ENCODE measurements at places on chromosomes 5 and 9.

- DNase-seq = no peak
These were observed 100.5 kb upstream of the FGF10 start for GRCh38 chr5:44489759-44490158.

- no peak for DNase-seq
These were observed 1.1 kb upstream of the SNCAIP start for GRCh38 chr5:122310889-122311288.

GRCh38 chr9:117424291-117424690 is 9.4 kb upstream of the ASTN2 start:
- DNase-seq = no peak

GRCh38 chr5:83015676-83016075 is 61.5 kb downstream of the TMEM167A start:
- no peak for DNase-seq

DNA sequence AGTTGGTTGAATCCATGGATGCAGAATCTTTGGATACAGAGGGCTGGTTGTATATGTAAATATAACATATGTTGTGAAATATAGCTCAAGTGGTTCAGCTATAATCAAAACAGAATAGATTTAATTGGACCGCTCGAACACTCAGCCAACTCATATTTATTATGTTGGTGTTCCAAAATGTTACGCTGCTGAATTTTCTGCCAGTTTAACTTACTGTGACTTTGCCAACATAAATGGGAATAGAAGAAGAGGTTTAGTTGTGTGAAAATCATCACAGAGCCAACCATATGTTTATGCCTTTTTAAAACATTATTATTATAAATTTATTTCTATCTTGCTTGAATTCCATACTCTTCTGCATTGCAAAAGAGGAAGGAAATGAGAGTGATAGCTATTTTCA is 178.2 kb upstream of the FBXL7 start:
- DNase-seq = no peak

DNA sequence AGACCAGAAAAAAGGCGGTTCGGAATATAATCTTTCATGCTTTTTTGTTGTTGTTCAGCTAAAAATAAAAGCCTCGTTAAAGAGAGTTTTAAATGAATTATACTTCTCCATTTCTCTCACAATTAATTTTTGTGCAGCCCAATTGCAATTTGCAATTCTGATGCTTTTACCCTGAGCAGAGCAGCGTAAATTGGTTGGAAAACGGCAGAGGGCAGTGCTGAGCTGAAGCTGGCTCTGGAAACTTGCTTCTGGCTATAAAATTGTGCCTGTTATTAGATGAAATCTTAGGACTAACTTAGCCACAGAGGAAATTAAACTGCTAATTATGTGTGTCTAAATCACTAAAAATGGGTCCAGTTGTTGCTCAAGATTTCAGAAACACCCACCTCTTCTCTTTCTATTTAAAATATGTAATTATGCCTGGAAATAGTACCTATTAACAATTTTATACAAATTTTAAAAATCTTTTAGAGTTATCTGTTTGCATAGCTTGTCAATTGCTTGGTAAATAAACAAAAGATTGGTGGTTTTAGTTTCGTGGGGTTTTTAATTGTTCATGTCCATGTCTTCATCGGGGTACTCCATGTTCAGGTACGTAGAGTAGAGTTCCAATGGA is 441.8 kb upstream of the TLE4 start:
- DNase-seq = no peak

- no peak for DNase-seq
These were observed 945 bp downstream of the BTF3 start for GRCh38 chr5:73499187-73499586.

DNA sequence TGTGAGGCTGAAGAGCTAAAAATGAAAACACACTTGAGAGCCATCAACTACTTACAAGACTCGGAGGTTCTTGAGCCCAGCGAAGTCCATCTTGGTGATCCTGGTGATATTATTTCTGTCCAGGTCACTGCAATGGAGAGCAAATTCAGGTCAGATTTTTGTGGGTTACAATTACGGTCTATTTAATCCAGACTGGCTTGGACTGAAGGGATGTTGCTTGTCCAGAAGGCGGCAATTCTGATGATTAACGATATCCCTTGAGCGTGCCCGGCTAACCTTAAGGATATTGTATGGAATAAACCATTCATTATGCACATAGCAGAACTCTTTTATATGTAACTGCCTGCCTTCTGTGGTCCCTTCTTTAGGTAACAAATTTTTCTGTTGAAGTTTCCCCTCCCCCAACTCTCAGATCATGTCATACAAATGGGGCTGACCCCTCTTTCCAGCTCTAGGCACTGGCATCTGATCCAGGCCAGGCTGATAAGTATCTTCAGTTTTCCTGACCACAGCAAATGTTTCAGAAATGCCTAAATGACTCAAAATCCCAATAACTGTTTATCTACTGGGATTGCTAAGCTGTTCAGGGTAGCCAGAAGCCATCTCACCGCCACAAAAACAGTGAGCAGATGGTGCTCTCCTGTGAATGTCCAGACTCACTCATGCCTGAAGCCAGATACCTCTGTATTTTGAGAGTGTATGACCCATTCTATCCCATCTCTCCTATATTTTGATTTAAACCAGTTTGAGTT is 49.4 kb downstream of the SLIT3 start:
- DNase-seq = no peak

DNA sequence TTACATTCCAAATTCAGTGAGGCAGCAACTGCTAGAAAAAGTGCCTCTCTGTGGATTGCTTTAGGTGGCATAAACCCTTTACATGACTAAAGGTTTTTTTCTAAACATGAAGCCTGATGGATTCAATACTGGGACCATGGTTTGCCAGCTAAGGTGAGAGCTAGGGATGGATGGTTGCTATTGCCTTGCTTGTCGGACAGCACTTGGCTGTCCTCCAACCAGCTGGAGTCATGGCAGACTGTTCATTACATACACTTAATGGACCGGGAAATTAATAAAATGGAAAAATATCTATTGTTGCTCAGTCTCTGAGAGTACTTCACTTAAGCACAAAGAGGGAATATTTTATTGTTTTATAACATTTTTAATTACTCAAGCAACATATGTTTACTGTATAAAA is 116.9 kb upstream of the TRPC7 start:
- no peak for DNase-seq

GRCh38 chr5:61817472-61818326 is 485.6 kb downstream of the ZSWIM6 start:
- no peak for DNase-seq

DNA sequence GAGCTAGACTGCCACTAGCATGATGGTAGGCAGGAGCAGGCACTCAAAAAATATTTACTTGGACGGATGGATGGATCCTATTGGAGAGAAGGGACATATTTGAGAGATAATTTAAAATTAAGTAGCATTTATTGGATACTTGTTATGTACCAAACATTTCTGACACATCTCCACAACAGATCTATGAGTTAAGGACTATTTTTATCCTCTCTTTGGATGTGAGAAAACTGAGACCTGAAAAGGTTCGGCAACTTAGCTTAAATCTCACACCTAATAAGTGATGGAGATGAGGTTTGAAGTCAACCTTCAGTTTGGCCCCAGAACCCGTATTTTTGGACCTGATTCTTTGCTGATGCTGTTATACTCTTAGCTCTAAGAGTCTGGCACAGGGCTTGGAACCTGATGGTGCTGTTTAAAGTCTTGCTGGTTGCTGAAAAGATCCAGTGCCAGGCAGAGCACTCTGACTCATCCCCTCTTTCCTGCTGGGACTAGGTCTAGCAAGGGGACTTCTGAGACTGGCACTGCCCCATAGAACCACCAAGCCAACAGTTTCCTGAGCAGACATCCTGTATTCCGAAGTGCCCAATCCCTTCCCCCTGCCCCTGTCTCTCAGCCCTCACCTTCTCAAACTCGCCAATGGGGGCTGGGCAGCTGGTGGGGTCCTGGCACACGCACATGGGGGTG is 15.6 kb downstream of the SPARC start:
- DNase-seq = no peak

- DNase-seq = no peak
These were observed 128.4 kb downstream of the EPB41L4A start for GRCh38 chr5:112290691-112291090.

DNA sequence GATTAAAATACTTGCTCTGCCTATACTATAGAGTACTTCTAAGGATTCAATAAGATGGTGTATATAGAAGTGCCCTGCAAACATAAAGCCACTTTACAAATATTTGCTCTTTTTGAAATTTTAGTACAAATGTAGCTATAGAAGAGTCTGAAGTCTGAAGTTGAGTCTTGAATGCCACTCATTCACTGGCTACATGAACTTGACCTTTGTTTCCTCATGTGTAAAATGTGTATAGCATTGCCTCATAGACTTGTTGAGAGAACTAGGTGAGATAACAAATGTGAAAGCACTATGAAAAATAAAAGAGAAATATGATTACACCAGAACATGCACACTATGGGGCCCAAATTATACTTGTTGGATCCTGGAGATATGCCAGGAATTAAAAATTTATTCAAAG is 244.7 kb downstream of the SEC61B start:
- DNase-seq = no peak

- DNase-seq = no peak
These were observed 330.1 kb downstream of the NDUFS4 start for GRCh38 chr5:53890490-53890889.

GRCh38 chr9:132863096-132863495 is 15.0 kb downstream of the AK8 start:
- DNase-seq = no peak

GRCh38 chr5:110401881-110402280 is 324.6 kb downstream of the TMEM232 start:
- no peak for DNase-seq

- DNase-seq = no peak
These were observed 97.8 kb downstream of the TSSK1B start for GRCh38 chr5:113336975-113337374.

DNA sequence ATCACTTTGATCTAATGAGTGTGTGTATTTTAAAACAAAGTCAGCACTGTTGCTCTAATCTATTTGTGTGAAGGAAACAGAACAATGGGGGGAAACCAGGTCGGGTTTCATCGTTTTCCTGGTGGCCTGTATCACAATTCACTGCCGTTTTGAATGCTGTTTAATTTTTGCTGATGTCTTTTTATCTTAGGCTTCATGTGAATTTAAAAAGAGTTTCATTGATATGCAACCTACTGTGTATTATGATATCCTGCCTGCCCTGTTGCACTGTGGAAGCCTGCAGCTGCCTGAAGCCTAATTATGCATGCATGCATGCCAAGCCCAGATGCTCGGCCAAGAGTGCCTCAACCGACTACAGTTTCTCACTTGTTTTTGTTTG is 307.5 kb downstream of the ZNF608 start:
- no peak for DNase-seq

GRCh38 chr5:20469792-20470191 is 481.8 kb upstream of the CDH18 start:
- no peak for DNase-seq

DNA sequence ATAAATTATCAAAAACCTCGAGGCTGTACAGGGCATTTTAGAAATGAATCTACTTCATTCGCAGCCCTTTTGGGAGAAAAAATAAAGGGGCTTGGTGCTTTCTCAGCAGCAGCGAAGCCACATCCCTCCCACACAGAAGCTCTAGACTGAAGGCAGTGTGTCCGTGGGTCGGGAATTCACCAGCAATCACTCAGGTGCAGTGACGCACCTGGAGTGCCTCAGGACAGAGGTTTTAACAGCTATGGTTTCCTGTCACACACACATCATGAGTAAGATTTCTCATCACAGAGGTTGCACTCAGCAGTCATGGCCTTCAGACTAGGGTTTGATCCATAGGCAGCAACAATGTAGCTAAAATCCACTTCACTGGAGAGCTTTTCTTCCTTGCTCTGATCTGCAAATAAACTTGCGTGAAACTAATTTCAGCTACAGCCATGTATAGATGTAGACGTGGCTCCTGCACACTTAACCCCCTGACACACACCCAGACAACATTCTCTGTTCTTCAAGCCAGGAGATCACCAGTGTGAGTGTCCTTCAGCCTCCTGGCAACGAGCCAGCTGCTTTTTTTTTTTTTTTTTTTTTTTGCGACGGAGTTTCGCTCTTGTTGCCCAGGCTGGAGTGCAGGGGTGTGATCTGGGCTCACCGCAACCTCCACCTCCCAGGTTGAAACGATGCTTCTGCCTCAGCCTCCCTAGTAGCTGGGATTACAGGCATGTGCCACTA is 34.8 kb downstream of the DYNC2I2 start:
- DNase-seq = no peak

- peak; percentile 36 for DNase-seq
These were observed 800 bp upstream of the AP3B1 start for GRCh38 chr5:78295035-78295961.

DNA sequence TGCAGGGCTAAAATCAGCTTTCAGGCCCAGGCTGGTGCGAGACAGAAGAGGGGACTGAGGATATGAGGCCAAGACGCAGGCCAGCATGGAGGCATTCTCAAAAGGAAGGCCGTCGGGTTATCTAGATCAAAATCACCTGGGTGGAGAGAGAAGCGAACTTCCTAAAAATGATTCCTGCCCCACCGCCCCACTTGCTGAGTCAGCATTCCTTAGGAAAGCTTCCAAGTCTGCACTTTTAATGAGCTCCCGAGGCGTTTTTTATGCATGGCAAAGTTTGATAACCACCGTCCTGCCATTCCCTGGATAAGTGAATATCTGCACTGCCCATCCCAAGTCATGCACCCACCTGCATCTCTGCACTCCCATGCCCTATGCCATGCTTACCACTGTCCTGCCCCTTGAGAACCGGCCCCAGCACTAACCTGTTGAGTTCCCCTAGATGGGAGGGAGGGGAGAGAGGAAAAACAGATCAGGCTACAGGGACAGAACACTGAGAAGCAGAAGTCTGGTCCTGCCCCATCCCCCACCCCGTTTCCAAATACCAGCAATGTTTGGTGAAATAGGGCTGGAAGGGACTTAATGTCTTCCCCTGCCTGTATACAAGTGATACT is 1.6 kb upstream of the SPOCK1 start:
- no peak for DNase-seq

- no peak for DNase-seq
These were observed 18.9 kb downstream of the RALGPS1 start for GRCh38 chr9:126933334-126933980.

GRCh38 chr5:24773261-24773660 is 128.5 kb upstream of the CDH10 start:
- no peak for DNase-seq

- DNase-seq = no peak
These were observed 477.0 kb downstream of the CDH10 start for GRCh38 chr5:24167806-24168205.

DNA sequence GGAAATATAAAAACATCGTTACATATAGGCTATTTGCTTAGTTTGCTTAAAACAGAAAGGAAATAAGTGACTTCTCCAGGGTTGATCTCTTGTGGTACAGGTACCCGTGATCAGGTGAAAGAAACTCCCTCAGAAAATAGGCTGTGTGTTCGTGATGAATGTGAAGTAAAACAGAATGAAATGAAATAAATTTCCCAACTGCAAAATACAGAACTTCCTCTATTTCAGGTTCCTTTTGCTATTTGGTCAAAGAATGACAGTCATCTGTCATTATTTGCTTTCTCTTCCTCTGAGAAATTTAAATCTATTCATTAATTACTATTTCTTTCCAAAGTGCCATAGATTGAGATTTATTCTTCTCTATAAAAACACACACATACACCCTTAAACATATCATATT is 408.1 kb downstream of the FAM170A start:
- DNase-seq = no peak

GRCh38 chr5:60339691-60340201 is 360.2 kb downstream of the DEPDC1B start:
- DNase-seq = no peak

GRCh38 chr5:114665551-114665950 is 303.7 kb downstream of the KCNN2 start:
- DNase-seq = no peak

GRCh38 chr5:151461312-151461711 is 13.9 kb downstream of the SLC36A1 start:
- DNase-seq = no peak

- DNase-seq = no peak
These were observed 567.2 kb downstream of the PTPRD start for GRCh38 chr9:10045598-10045997.

All from activated effector memory CD4-positive, alpha-beta T cell treated with Interleukin-2 at 50 U/mL for 16 hours (primary cell).